Effector CD4-positive, alpha-beta T cell (primary cell): ENCODE measurements at places on chromosomes 7 and 10.

DNA sequence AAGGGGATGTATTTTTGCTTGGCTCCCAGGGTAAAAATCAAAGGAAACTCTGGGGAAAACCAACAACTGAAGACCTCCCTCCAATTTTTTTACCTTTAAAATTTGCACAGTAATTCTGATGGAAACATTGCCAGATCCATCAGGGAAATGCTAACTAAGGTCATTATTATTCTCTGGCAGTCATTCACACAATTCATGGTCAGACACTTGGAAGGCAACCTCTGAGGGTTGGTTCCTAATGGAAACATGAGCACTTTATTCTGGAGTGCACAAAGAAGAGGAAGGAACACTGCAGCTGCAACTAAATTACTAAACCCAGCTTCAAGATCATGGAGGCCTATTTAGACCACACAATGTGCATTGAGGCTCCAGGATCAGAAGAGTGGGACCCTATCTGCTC, 34.2 kb downstream of the SRI start:
- DNase-seq = no peak

DNA sequence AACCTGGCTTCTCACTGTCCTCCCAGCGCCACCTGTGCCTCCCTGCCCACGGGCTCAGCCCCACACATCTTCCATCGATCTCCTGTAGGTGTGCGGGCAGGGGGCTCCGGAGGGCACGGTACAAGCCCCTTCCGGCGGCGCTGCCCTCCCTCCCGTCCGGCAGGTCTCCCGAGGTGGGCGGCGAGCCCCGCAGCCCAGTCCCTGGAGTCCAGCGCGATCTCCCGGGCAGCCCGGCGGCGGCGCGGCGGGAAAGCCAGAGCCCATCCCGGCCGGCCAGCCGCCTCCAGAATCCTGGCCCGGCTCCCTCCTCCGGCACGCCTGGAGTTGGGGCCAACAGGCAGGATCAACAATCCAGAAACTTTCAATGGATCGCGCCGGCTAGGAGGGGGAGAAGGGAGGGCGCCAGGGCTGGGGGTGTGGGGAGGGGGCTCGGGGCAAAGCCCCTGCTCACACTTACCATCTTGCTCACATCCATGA, 100.1 kb downstream of the HIP1 start:
- DNase-seq = no peak

DNA sequence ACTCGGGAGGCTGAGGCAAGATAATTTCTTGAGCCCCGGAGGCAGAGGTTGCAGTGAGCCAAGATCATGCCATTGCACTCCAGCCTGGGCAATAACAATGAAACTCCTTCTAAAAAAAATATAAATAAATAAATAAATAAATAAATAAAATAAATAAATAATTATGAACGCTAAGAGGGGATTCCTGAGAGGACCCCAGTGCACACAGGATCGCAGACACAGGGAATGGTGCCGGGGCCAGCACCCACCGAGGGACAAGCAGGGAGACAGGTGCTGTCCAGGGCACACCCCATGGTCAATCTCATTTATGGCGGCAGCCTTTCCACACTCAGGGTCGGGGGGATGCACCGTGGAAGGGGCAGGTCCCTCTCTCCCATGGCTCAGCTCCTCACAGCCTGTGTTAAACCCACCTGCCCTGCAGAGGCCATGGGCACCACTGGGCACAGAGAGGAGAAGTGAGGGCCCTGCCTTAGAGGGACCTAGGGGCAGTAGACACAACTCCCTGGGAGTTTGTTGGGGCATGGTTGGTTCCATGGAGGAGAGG, 2.2 kb upstream of the RAMP3 start:
- no peak for DNase-seq

- no peak for DNase-seq
These were observed 133.3 kb upstream of the SAMD8 start for GRCh38 chr10:74977913-74978847.

GRCh38 chr7:126398851-126399529, 853.8 kb downstream of the GRM8 start:
- DNase-seq = no peak

GRCh38 chr7:74579800-74580685, 77.5 kb upstream of the GTF2I start:
- no peak for DNase-seq

GRCh38 chr10:13400196-13400965, 52.3 kb upstream of the SEPHS1 start:
- no peak for DNase-seq

- DNase-seq = no peak
These were observed 75.6 kb downstream of the MYOF start for GRCh38 chr10:93406364-93407145.

- no peak for DNase-seq
These were observed 33.1 kb downstream of the SCRN1 start for GRCh38 chr7:29956487-29956836.

DNA sequence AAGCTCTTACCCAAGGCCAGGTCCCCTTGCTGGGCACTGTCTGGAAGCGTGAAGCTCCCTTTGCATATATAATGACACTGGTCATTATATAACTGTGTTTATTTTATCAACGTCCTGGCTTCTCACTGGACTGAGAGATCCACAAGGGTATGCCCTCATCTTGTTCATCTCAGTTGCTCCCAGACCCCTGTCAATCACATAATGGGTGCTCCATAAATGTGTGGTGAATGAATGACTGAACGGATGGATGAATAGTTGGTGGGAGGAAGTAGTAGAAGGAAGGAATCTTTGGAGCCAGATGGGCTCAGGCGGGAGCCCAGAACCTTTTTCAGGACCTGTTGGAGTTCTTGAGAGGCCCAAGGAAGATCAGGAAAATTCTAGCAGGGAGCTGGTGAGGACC, 7.7 kb upstream of the SFRP5 start:
- no peak for DNase-seq

DNA sequence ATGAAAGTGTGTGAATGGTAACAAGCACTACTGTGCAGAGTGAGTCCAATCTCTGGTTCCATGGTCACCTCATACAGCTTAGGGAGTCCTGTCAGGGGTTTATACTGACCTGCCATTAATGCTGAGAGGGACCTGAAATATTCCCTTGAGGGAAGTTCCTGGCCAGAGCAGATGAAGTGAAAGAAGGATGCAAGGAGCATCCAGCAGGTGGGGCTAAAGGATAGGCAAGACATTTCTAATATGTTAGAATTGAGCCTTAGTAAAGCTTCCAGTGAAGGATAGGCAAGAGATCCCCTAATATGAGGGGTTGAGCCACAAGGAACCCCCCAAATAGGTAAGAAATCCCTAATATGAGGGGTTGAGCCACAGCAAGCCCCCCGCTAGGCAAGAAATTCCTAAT, 25.5 kb upstream of the FAM221A start:
- DNase-seq = no peak

DNA sequence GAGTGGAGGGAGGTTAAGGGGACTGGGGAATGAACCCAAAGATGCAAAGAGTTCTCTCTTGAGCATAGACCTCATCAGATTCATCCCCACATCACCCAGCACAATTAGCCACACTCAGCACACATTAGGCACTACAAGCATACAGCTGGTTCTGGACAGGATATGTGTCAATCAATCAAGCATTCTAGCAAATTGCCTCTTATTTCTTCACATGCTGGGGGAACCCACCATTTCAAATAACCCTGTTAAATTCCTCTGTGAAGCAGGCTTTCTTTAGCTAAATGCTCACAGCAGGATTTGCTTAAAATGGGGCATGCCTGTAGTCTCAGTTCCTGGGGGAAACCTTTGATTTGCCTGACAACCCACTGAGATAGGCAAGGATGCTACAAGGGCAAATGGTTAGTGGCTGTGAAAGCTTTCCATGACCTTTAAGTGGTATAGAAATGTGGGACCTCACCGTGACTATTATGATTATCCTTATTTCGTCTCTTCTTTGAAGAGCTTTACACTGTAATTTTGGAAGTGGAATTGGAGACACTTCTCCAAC, 193.4 kb upstream of the ZMIZ1 start:
- no peak for DNase-seq

GRCh38 chr7:152423991-152424347, 11.8 kb downstream of the KMT2C start:
- DNase-seq = no peak

DNA sequence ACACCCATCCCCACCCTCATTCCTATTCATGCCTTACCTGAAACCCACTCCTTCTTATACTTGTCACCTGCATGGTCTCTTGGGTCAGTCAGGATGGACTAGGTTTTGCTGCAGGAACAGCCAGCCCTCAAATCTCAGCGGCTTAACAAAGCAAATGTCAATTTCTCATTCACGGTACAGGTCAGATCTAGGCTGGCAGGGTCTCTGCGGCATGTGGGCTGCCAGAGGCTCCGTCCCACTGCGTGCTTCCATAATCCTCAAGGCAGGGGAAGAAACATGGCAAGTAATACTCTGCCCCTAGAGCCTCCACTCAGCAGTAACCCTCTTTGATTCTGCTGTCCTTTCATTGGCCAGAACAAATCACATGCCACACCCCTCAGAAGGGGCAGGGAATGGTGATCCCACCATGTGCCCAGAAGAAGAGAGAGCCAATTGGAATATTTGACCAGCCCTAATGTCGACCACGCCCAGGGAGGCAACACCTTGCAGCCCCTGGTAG, 114.9 kb upstream of the ZMIZ1 start:
- no peak for DNase-seq

DNA sequence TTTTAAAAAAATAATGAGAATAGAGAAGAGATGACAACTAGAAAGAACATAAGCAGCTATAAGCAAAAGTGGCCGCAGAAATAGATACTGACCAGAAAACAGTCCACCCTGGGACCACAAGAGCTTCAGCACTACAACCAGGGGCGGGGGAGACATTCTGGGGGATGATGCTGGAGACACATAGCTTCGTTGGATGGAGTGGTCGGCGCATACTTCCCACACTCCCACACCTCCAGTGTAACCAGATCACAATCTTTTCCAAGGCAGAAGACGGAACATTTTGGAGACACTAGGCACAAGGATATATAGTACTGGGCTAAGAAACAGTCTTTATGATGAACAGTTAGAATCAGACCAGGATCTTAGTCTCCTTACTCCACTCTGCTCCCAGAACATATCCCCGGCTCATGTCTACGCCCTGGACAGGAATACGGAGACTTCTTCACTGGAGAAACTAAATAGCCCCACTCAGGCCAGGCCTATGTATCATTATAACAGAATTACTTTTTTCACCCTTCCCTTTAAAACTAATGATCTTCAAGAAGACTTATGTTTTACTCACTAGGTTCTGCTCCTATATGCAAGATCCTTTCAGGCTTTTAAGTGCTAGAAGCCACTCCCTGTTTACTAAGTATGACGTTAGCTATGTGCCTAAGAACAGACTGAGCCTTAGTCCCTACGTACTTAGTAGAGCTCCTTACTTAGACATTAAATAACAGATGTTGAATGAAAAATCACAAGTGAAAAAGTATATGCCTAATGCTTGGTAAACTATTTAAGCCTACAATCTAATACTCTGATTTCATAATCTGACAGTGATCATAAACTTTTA, 169.6 kb downstream of the SRPK2 start:
- DNase-seq = no peak

GRCh38 chr10:133528296-133528844, 1.2 kb downstream of the CYP2E1 start:
- DNase-seq = no peak

GRCh38 chr10:107545717-107546116, 381.2 kb upstream of the SORCS1 start:
- DNase-seq = no peak

- DNase-seq = no peak
These were observed 67.1 kb upstream of the MAGI2 start for GRCh38 chr7:79520543-79520942.

DNA sequence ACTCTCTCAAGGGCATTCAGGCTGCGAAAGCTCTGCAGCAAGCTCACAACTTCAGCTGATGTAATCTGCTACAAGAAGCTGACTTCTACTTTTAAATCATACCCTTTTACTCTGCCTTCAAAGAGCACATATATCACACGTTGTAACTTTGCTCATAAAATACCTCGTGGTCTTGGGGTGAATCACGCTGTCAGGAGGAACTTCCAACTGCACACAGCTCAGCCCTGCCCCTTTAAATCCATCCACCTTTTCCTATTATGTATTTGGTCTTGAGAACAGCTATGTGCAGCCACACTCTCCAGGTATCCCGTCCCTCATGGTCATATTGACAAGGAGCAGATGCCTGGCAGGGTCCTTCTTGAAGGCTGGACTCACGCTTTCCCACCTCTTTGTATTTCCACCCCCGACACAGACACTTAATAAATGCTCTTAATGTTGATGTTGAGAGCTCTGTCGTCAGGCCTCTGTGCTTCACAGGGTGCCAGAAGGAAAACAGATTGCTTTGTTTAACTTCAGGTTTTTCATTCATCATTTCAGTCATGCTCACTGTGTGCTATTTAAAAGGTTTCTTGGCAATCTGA, 47.6 kb downstream of the ICA1 start:
- no peak for DNase-seq

DNA sequence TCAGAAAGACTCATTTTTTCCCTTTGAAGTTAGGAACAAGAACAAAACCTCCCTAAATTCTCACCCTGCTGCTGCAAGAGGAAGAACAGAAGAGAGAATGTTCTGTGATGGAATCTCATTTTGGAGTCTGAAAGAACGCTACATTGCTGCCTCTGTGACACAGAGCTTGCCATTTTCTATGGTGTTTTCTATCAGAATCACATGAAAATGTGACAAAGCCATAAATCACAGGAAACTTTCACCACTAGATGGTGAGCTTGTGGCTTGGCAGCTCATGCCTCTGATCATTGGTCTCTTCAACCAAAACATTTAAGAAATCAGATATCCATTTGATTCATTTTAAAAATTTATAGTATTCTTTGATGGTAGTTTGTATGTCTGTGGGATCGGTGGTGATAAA, 82.9 kb downstream of the CADPS2 start:
- DNase-seq = no peak

DNA sequence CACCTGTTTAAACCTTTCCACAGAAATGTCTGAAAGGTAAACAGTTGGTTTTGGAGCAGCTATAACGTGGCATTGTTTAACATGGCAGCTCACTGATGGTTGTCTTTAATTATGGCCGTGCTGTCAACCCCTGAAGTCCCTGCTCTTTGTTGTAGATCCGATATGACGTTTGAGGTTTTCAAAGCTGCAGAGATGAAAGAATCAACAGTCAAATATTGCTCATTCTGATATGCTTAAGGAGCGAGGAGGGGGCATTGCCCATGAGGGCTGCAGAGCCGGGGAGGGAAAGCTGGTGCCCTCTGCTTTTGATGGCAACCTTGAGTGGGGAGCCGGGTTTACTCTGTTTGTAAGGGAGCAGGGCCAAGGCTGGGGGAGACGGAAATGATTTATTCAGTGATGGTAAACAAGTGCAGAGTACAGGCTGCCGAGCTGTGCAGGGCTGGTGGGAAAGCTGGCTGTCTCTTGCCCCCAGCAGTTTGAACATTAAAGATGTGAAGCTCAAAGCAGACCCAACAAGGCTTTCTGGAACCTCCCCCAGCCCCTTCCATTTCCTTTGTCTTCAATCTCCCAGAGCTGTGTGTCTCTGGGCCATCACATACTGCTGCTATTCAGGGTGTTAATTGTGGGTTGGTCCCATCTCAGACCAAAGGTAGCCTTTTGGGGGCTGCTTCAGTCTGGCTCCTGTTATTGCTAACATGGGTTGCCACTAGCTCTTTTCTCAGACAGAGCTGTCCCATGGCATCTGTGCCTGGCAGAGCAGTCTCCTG, 345.5 kb downstream of the LRMDA start:
- no peak for DNase-seq

- no peak for DNase-seq
These were observed 178.0 kb downstream of the AMPH start for GRCh38 chr7:38453168-38453567.
